IMR-90 (cell line): ENCODE measurements at places on chromosomes 12 and 14. TPM values are rescaled to one million over a fixed set of nuclear protein-coding genes. Genes with fewer than 3 reads are reported as not detected.

TEP1 gene
- 7.8 and 12.4 TPM in 2 replicates for total RNA-seq

PROX2 gene
- total RNA-seq: not detected in 2 replicates

CD63 gene
- 995 and 1,796 TPM in 2 replicates for total RNA-seq

NPAS3 gene
- total RNA-seq: not detected in 2 replicates

NTN4 gene
- 38.6 and 56.6 TPM in 2 replicates for total RNA-seq

C14orf180 gene
- not detected in 2 replicates for total RNA-seq

GRIN2B gene
- not detected in 2 replicates for total RNA-seq

KLRK1 gene
- total RNA-seq: not detected in 2 replicates

SRRM4 gene
- not detected in 2 replicates for total RNA-seq

TMEM30B gene
- under 0.01 TPM in 1 of 2 replicates, not detected in the other for total RNA-seq

ACSS3 gene
- 1.4 and 2.0 TPM in 2 replicates for total RNA-seq

POTEG gene
- not detected in 2 replicates for total RNA-seq

ACADS gene
- total RNA-seq: 2.9 and 3.1 TPM in 2 replicates

TSPAN9 gene
- total RNA-seq: 16.1 and 17.7 TPM in 2 replicates

TAS2R30 gene
- total RNA-seq: 5.0 and 7.2 TPM in 2 replicates

CHPT1 gene
- 8.1 and 18.6 TPM in 2 replicates for total RNA-seq

CNOT2 gene
- total RNA-seq: 159 and 186 TPM in 2 replicates

FAR2 gene
- 1.1 and 2.0 TPM in 2 replicates for total RNA-seq

BICD1 gene
- 17.2 and 25.0 TPM in 2 replicates for total RNA-seq

FBXO21 gene
- 56.6 and 61.7 TPM in 2 replicates for total RNA-seq

EIF2S3B gene
- 4.4 and 6.8 TPM in 2 replicates for total RNA-seq

ORAI1 gene
- 3.9 and 4.4 TPM in 2 replicates for total RNA-seq

TRMT61A gene
- total RNA-seq: 5.7 and 6.4 TPM in 2 replicates

PPM1H gene
- total RNA-seq: 0.18 and 0.28 TPM in 2 replicates

OTOGL gene
- 0.18 and 0.28 TPM in 2 replicates for total RNA-seq

DPY19L2 gene
- 0.90 and 1.4 TPM in 2 replicates for total RNA-seq

DNAJC22 gene
- 6.7 and 8.1 TPM in 2 replicates for total RNA-seq

GLI1 gene
- 1.3 and 1.4 TPM in 2 replicates for total RNA-seq

COQ6 gene
- total RNA-seq: 16.1 and 21.0 TPM in 2 replicates

ACRBP gene
- not detected in 2 replicates for total RNA-seq

MYO1H gene
- total RNA-seq: not detected in 2 replicates

CNTN1 gene
- 0.18 and 0.28 TPM in 2 replicates for total RNA-seq

SRGAP1 gene
- total RNA-seq: 10.0 and 14.4 TPM in 2 replicates

KRT2 gene
- total RNA-seq: not detected in 2 replicates

GPR84 gene
- not detected in 2 replicates for total RNA-seq

LALBA gene
- not detected in 2 replicates for total RNA-seq

AVPR1A gene
- not detected in 2 replicates for total RNA-seq

KLRC2 gene
- not detected in 2 replicates for total RNA-seq

IL26 gene
- not detected in 2 replicates for total RNA-seq

MYF5 gene
- not detected in 2 replicates for total RNA-seq

NUAK1 gene
- total RNA-seq: 8.8 and 8.9 TPM in 2 replicates

SLC38A1 gene
- 61.5 and 71.9 TPM in 2 replicates for total RNA-seq

FAM90A1 gene
- under 0.01 TPM in 1 of 2 replicates, not detected in the other for total RNA-seq

KRT3 gene
- not detected in 2 replicates for total RNA-seq

BLOC1S1 gene
- total RNA-seq: 128 and 158 TPM in 2 replicates

NXPH4 gene
- total RNA-seq: 0.36 and 0.56 TPM in 2 replicates

MGAT4C gene
- total RNA-seq: not detected in 2 replicates

CD163L1 gene
- 1.4 and 1.6 TPM in 2 replicates for total RNA-seq

C12orf60 gene
- total RNA-seq: 1.1 TPM in 2 replicates

CCDC38 gene
- total RNA-seq: not detected in 2 replicates

R3HDM2 gene
- 6.1 and 7.5 TPM in 2 replicates for total RNA-seq

CLEC14A gene
- 2.8 and 3.0 TPM in 2 replicates for total RNA-seq

SLC39A2 gene
- total RNA-seq: not detected in 2 replicates

CLEC6A gene
- not detected in 2 replicates for total RNA-seq

SPTB gene
- total RNA-seq: under 0.01 TPM in 2 replicates
